NCI-H2107 (cell line): ENCODE measurements at places on chromosomes 7 and 10.
A peak's percentile ranks its signal among the peaks of the same experiment; 100 is the strongest.

DNA sequence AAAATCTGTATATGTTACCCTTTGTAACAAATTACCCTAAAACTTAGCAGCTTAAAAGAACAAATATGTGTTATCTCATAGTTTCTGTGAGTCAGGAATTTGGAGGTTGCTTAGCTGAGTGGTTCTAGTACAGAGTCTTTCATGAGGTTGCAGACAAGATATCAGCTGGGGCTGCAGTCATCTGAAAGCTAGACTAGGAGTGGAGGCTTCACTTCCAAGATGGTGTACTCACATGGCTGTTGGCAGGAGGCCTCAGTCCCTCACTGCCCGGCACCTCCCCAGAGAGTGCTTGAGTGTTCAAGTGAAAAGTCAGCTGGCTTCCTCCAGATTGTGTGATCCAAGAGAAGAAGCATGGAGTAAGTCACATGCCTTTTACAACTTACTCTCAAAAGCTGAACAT is 16.9 kb upstream of the GGCT start:
- DNase-seq, result no peak

GRCh38 chr7:116805100-116805544 is 57.3 kb upstream of the CAPZA2 start:
- peak; percentile 26 for DNase-seq

DNA sequence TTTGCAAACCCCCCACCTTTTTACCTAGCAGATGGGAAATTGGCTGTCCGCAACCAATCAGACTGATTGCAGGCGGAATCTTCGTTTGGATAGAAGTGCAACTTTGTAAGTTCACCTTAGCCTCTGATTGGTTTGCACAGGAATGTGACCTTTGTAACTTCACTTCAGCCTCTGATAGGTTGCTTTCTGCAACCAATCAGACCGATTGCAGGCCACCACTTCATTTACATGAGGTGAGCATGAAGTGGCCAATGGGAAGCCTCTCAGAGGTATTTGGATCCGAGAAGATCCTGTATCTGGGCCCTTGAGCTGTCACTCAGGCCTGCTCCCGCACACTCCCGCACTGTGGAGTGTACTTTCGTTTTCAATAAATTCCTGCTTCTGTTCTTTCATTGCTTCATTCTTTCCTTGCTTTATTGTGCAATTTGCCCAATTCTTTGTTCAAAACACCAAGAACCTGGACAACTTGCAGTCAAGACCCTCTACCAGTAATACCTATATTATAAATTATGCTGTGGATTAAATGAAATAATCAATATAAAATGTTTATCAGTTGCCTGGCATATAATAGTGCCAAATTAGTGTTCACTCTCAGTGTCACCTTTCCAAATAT is 491.4 kb downstream of the PLXNA4 start:
- no peak for DNase-seq

DNA sequence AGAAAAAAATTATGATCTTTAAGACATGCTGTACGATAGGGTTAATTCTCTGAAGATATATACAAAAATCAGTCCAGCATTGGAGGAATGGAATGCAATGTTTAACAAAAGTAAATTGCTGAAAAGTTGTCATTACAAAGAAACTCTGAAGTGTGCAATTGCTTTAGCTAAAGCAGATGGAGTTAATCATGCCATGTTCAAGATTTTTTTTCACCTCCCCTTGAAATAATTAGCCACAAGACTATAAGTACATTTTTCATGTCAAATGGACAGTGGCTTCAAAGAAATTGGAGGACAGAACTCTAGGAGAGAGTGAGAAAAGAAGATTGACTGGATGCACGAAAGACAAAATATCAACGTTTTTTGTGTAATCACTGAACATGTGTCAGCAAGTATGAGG is 63.1 kb upstream of the MEOX2 start:
- DNase-seq, result no peak

GRCh38 chr10:7401782-7402181 is 9.1 kb downstream of the SFMBT2 start:
- DNase-seq, result no peak

GRCh38 chr7:44769776-44770294 is 21.2 kb downstream of the ZMIZ2 start:
- DNase-seq, result no peak

DNA sequence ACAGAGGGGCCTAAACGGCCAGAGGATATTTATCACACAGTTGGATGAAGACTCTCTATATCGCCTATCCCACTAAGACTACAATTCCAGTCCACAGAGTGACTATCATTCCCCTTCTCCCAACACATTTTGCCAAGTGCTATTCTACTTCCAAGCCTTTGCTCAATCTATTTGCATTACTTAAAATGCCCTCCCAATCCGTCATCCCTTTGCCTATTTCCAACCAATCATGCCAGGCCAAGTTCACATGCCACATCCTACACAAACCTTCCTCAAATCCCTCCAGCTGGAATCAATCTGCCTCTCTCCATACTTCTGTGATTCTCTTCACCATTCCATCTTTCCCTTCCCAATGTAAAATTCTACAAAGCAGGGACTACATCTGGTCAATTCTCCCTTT is 38.2 kb downstream of the SMURF1 start:
- DNase-seq, result no peak

GRCh38 chr10:73887294-73888039 is 13.1 kb upstream of the CAMK2G start:
- no peak for DNase-seq

GRCh38 chr7:1312136-1313070 is 79.7 kb downstream of the UNCX start:
- DNase-seq, result no peak

- DNase-seq, result no peak
Observed at GRCh38 chr10:35306852-35307251, 29.5 kb upstream of the CCNY start.

- no peak for DNase-seq
Observed at GRCh38 chr7:15610503-15610902, 48.7 kb upstream of the AGMO start.
